NCI-H1092 treated with DMSO at 0.1 percent for 48 hours (cell line): ENCODE measurements at places on chromosomes 7 and 10.

DNA sequence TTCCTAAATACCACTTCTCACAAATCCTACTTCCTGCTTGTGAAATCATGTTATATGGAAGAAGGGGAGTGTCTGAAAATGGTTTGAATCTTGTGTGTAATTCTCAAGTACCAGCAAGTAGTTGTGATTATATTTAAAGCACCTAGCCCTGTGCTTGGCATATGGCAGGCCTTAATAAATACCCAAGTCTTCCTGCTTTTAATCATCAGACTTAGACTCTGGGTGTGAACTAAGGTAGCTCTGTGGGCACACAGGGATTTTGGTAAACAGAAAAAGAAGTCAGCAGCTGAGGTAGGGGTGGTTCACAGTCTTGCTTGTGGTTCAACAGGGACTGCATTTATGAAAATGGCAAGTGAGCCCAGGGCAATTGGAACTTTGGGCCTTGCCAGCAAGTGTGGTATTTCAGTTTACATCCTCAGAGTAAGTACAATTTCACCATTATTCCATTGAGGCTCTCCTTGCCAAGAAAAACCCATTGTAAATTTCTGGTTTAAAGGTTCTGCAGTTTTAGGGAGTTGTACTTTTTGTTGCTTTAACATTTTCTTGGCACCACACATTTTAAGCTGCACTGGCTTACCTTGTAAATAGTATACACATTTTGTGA is 215.5 kb downstream of the AUTS2 start:
- no peak for DNase-seq

- DNase-seq: no peak
These were observed 10.1 kb downstream of the PAPOLB start for GRCh38 chr7:4851459-4852422.

GRCh38 chr10:61830072-61830845 is 71.2 kb upstream of the ARID5B start:
- no peak for DNase-seq

- DNase-seq: no peak
These were observed 40.9 kb upstream of the EFCAB10 start for GRCh38 chr7:105622106-105622731.
